ENCODE measurements at places on chromosomes 7 and 10.

DNA sequence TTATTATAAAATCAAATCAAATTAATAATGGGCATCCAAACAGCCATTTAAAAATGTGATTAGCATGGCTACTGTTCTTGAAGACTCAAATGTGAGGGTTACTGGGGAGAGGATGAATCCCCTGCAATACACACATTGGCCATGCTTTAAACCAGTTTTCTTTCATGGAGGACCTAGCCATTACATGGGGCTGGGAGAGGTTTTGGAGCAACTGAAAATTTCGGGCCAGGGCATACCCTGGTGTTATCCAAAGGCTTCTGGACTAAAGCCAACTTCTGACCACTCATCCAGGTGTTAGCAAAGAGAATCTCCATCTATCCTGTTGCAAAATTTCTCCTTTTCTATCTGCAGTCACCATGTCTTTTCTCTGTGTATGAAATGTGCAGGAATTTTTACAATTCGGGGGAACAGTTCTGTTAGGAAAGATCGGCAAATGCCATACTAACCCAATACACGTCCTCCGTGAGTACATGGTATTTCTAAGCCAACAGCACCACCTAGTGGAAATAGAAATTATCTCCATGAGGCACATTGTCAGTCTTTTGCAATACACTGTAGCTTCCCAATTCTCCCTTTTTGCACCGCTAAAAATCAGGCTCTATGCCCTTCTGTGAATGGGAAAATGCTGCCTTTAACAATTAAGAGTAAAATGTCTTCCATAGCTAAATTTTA lies 47.0 kb upstream of the ZNF107 start:
- no peak for DNase-seq

DNA sequence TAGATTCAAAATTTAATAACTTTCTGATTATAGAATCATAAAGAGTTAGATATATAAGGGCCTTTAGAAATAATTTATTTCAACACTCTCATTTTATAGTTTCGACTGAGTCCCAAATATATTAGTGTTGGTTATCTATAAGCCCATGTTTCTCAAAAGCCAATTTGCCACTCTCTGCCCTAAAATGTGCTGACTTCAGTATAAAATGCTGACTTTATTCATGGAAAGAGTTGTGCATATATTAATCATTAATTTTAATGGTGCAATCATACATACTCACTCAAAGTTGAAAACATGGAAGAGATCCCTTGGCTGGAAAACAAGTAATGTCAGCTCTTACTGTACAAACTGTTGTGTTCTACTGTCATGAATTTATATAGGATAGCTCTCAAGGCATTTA lies 19.4 kb downstream of the ZWINT start:
- no peak for DNase-seq

GRCh38 chr10:80686734-80687475 lies 149.2 kb downstream of the SH2D4B start:
- no peak for DNase-seq

DNA sequence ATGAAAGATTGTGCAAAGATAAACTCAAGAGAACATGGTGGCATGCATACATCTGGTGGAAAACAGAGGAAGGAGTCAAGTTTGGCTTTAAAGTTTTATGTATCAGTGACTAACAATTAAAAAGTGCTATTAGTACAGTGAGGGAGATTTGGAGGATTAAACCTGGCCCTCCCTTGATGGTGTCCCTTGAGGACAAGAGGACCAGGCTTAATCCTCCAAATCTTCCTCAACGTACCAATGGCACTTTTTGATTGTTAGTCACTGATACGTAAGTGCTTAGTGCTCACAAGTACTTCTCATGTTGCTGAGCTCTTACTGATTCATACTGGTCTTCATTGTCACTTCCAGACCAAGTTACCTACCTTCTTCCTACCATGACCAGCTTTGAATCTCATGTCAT lies 47.2 kb upstream of the SEMA3E start:
- no peak for DNase-seq

DNA sequence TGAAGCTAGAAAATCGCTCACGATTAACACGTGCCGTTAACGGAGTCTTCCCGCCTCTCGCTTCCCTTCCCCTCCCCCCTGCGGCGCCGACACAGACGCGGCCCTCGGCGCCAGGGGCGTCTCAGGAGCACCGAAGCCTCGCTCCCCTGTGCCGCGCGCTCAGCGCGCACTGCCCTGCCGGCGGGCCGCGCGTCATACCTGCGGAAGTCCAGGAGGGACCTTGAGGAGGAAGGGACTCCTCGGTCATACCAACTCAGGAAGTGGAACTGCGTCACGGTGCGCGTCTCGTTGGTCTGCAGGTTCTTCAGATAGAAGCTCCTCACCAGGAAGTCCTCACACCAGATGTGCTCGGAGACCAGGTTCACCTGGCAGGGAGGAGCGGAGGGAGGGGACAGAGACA lies 239.6 kb downstream of the DNAJB6 start:
- peak; percentile 32 for DNase-seq

DNA sequence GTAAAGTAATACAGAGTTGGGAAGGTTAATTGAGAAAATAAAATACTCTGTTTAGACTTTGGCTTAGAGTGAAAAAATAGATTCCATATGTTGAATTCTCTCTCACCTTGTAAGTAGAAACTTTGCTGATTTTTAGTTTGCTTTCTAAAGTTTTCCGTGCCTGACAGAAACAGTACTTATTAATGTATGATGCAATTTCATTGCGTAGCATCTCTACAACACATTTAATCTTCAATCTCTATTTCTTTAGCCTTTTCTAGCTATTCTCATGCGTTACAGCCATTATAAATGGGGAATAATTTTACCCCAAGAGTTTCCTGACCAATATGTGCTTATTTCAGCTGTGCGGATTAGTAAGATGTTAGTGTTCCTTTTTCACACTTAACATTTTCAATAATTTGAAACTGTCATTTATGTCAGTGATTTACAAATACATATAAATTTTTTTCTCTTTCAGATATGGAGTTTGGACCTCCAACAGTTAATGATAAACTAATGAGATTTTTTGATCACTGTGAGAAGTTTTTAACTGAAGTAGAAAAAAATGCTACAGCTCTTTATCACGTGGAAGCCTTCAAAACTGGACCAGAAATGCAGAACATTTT lies 3.3 kb downstream of the MINPP1 start:
- no peak for DNase-seq

- DNase-seq, result no peak
These were observed 246.9 kb downstream of the AHR start for GRCh38 chr7:17545348-17545747.

DNA sequence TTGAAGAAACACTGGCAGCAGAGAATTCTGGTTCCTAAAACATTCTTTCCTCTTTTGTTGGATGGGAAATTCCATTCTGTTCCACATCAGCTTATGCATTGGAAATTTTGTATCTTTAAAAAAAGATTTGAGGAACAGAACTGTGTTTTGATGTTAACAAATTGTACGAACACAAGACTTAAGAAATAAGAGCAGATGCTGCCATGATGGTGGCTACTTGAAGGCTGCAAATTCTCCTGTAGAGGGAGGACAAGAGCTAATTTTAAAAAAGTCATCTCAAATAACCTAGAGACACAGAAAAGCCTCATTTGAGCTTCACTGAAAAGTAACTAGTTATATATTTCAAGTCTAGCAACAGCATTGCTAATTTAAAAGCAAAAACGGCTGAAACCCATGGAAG lies 29.8 kb downstream of the NDUFB2 start:
- DNase-seq, result no peak

DNA sequence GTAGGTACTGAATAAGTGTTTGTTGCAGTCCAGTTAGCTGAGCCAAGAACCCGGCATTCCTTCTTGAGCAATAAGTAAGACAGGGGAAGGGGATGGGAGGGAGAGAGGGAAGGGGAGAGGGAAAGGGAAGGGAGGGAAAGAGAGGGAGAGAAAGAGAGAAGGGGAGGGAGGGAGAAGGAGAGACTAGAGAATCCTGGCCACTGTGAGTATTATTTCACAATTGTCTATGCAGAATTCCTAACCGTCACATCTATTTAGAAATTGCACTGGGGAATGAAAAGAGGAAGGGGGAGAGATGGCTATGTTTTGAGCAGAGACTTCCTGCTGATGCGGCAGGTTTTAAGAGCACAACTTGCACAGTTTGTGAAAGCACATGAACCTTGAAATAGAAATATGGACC lies 251.4 kb upstream of the ZMIZ1 start:
- DNase-seq, result no peak

- no peak for DNase-seq
These were observed 32.8 kb downstream of the GOLGA7B start for GRCh38 chr10:97882142-97883091.

DNA sequence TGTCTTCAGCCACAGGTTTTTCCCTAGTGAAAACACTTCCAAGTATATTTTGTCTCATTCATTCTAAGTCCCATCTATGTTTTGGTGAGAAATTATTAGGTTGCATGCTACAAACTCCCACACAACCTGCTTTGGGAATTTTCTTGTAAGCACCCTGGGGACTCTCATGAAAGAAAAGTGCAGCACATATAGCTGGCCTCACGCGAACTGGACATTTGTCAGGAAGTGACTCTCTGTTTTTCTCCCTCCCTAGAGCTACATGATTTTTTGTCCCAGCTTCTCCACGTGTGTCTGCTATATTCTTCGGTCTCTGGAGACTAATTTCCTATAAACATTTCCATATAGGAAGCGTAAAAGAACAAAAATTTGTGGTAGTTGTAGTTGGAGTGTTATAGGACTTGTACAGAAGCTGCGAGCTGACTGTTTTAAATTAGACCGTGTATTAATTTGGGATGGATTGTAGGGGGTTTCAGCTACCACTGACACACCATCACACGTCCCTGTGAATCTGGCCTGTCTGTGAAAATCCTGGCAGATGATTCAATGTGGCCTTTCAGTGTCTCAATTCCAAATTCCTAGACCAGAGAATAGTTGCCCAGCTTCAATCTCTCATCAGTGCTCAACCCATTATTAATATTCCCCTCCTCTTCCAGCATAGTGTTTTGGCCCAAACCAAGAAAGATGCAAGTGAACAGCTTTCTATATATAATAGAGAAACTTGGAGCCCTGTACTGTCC lies 40.2 kb downstream of the ARL4A start:
- DNase-seq, result no peak

DNA sequence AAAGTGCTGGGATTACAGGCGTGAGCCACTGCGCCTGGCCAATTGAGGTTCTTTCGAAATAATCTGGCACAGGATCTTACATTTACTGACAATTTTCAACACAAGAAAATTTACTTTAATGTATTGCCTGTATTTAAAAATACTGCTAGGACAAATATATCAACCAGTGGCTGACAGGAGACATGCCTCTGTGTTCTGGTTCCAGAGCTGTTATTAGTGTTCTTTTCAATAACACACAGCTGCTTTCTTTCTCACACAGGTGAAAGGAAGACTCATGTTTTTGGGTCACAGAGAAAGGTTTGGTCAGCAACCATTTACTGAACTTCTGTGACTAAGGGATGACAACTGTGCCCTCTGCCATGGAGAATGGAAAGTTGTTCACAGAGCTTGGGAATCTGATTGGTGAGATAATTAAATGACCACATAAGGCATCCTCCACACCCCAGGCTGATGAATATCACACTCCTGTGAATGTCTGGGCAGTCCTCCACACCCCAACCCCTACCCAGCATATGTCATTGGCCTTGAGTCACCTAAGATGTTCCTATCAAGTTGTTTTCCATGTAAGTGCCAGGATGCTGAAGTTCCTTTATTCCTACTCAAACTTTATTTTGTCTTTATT lies 180.1 kb downstream of the RAPGEF5 start:
- DNase-seq, result no peak

DNA sequence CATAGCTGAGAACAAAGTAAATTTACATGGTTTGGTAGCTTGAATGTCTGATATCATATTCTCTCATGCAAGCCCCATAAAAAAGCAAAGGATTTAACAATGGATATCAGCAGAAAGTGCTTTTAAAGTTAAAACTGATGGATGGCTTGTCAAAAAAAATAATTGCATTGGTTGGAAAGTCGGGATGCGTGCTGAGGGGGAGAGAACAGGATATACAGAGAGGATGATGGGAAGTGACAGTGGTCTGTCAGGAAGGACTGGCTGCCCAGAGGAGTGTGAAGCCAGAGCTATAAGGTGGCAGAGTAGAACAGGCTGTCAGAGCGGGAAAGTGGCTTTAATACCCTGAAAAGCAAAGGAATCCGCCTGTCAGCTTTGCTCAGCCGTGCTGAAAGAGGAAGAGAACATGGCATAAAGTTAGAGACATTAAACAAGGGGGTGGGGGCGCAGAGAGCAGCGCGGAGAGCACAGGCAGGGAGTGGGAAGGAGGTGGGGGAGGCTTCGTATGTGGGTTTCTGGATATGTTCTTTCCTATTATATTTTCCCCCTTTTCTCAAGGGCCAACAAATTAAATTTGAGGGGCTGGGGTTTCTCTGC lies 493.0 kb downstream of the LRMDA start:
- no peak for DNase-seq

GRCh38 chr7:18708204-18708603 lies 212.7 kb downstream of the HDAC9 start:
- DNase-seq, result no peak

GRCh38 chr7:27423821-27424220 lies 181.2 kb downstream of the EVX1 start:
- DNase-seq, result no peak

DNA sequence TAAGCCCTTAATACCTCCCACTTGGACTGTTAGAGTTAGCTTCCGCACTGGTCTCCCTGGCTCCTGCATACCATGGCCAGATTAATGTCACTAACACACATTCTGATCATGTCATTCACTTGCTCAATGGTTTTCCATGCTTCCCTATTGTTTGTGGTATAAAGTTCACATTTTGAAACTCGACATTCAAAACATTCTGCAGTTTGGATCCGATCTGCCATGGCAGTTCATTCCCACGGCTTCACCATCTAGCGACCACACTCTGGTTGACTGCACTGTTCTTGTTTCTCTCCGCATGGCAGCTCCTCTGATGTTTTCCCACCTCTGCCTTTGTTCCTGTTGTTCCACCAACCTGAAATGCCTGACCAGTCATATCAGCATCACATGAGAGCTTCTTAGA lies 87.4 kb upstream of the WAC start:
- DNase-seq, result no peak

DNA sequence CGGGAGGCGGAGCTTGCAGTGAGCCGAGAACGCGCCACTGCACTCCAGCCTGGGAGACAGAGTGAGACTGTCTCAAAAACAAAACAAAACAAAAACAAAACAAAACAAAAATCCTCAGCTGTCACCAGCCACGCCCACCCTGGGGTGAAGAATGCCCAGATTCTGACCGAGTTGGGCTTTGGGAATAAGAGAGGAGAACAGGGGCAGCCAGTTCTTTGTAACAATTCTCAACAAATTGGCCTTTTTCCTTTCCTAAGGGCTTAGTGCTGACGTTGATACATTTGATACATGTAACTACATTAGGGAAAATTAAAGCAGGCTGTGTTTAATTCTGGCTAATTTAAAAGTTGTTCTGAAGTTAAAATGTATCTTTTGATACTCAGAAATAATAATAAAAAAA lies 121.0 kb downstream of the EPC1 start:
- no peak for DNase-seq

DNA sequence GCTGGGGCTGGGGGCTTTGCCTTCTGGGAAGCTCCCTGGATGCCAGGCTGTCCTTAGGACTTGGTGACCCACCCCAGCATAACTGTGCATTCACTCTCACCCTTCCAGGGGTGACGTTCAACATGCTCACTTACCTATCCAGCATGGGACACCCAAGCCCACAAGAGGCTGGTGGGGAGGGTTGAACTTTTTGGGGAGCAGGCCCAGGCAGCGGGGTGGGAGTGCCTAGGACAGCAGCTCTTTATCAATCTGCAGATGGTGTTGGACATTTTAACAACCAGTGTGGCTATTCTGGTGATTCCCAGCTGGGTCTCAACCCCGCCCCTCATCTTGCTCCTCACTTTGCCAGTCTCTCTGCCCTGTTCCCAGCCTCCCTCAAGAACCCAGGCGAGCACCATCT lies 86.4 kb downstream of the CDH23 start:
- no peak for DNase-seq

- no peak for DNase-seq
These were observed 28.3 kb upstream of the FRMD4A start for GRCh38 chr10:14358886-14359573.
